ENCODE measurements at places on chromosomes 1 and 21. TPM values are rescaled to one million over a fixed set of nuclear protein-coding genes. Genes with fewer than 3 reads are reported as not detected.
A peak's percentile ranks its signal among the peaks of the same experiment; 100 is the strongest.

DNA sequence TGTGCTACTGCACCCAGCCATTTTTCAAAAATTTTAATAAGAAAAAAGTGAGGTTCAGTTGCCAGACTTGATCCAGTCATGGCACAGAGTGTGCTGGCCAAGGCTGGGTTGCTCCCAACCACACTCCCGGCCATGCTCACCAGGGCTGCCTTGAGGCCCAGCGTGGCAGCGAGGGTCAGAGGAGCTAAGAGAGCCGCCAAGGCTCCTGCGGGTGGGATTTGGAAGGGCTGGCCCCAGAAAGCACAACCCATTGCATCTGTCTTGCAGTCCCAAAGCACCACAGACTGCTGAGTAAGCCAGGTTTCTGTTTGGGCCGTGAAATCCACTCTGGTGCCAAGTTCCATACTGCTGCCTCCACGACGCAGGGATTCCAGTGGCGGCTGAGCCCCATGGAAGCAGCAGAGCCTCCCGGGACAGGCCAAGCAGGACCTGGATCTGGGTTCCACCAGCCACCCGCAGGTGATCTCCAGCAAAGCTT lies 22.6 kb downstream of the ZBTB17 start:
- H3K4me1 ChIP-seq = peaks cover 87% of the 10 kb centered on the region
- H3K27ac ChIP-seq = peak overlapping the region; percentile 82
- DNase-seq = no peak

- no peaks in the 10 kb centered on the region for H3K36me3 ChIP-seq
- DNase-seq = peak; percentile 69
Observed at GRCh38 chr1:235910357-235911299, 43.9 kb upstream of the LYST start.

GRCh38 chr1:62682531-62682930 lies 5.7 kb downstream of the DOCK7 start:
- no peak overlapping the region for H3K27ac ChIP-seq
- no peak for DNase-seq
- H3K27me3 ChIP-seq = peaks cover 3% of the 10 kb centered on the region

DNA sequence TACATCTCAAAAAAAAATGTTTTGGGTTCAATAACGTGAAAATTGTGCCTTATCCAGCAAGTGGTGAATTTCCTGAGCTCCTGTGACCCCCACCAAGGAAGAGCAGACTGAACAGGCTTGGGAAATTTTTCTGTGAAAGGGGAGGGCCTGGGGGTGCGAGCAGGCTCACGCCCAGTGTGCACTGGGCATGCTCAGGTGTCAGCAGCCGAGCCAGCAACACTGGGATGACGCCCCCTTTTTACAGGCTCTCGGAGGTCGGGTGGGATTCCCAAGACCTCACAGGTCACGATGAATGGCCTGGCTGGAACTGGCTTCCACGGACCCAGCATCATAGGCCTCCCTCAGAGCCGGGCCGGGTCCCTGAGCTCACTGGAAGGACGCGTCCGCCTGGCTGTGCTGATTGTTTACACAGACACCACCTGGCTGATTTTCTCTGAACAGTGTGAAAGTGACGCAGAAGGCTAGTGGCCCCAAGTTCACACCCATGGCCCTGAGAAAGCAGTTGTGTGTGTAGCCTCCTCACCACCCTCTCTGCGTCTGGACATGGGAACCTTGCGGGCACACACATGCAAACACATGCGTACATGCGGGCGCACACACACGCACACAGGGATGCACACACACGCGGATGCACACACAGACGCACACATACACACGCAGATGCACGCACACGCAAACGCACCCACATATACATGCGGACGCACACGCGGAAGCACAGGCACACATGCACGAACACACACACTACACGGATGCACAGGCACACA lies 9.2 kb downstream of the CSTB start:
- H3K27me3 ChIP-seq = no peaks in the 10 kb centered on the region
- H3K4me3 ChIP-seq = no peak overlapping the region
- no peak overlapping the region for H3K27ac ChIP-seq
- DNase-seq = no peak
- peaks cover 7% of the 10 kb centered on the region for H3K4me1 ChIP-seq
- H3K36me3 ChIP-seq = peaks cover 12% of the 10 kb centered on the region

DNA sequence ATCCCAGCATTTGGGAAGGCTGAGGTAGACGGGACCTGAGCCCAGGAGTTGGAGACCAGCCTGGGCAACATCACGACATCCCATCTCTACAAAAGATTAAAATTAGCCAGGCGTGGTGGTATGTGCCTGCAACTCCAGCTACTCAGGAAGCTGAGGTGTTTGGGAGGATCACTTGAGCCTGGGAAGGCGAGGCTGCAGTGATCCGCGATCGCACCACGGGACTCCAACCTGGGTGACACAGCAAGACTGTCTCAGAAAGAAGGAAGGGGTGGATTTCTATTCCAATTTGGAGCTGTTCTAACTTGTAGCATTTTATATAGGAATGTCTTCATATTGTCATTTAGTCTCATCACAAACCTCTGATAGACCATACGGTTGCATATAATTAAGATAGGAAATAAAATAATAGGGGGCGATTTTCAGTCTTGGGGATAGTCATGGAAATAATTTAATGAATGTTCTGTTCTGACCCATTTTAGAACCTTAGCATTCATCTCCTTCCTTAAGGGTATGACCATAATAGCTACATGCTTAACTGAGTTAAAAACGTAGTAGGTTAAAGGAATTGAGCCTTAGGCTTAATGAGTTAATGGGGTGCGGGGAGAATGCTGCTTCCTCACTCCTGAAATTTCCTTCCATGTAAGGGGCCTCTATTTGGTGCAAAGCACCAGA lies 93.1 kb downstream of the ADCY10 start:
- no peak for DNase-seq
- no peak overlapping the region for H3K27ac ChIP-seq
- peaks cover 12% of the 10 kb centered on the region for H3K27me3 ChIP-seq
- peaks cover 3% of the 10 kb centered on the region for H3K36me3 ChIP-seq

DNA sequence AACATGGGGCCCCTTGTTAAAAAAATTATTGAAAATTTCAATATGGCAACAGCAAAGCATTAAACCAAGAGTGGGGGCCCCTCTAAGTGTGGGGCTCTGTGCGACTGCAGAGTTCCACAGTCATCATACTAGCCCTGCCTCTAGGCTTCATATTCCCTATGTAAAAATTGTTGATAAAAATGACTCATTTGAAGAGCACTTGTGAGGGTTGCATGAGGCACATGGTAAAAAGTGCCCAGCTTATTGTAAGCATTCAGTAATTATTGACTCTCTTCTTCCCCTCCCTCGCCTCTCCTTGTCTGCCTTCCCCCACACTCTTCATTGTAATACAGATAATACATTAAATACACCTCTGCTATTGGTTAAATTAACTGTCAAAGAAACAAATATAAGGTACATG lies 86.7 kb upstream of the PTBP2 start:
- H3K4me3 ChIP-seq = no peak overlapping the region
- H3K4me1 ChIP-seq = no peaks in the 10 kb centered on the region
- H3K36me3 ChIP-seq = no peaks in the 10 kb centered on the region
- peak; percentile 19 for DNase-seq
- no peak overlapping the region for H3K27ac ChIP-seq

- H3K27me3 ChIP-seq = peaks cover 16% of the 10 kb centered on the region
- H3K4me1 ChIP-seq = no peaks in the 10 kb centered on the region
- no peak overlapping the region for H3K4me3 ChIP-seq
- no peak overlapping the region for H3K27ac ChIP-seq
Observed at GRCh38 chr1:11851180-11851579, 3.6 kb upstream of the NPPA start.

Gene ADGRL2
- 0.17 TPM for total RNA-seq

Gene GBP7
- not detected for total RNA-seq

Data from activated CD4-positive, alpha-beta T cell treated with anti-CD3 and anti-CD28 coated beads, Interleukin-2, amount 10 ng/mL, durations not matched to agents 24 days and 14 days (primary cell).